ENCODE measurements at places on chromosomes 11 and 22. TPM values are rescaled to one million over a fixed set of nuclear protein-coding genes. Genes with fewer than 3 reads are reported as not detected.
A peak's percentile ranks its signal among the peaks of the same experiment; 100 is the strongest.

DNA sequence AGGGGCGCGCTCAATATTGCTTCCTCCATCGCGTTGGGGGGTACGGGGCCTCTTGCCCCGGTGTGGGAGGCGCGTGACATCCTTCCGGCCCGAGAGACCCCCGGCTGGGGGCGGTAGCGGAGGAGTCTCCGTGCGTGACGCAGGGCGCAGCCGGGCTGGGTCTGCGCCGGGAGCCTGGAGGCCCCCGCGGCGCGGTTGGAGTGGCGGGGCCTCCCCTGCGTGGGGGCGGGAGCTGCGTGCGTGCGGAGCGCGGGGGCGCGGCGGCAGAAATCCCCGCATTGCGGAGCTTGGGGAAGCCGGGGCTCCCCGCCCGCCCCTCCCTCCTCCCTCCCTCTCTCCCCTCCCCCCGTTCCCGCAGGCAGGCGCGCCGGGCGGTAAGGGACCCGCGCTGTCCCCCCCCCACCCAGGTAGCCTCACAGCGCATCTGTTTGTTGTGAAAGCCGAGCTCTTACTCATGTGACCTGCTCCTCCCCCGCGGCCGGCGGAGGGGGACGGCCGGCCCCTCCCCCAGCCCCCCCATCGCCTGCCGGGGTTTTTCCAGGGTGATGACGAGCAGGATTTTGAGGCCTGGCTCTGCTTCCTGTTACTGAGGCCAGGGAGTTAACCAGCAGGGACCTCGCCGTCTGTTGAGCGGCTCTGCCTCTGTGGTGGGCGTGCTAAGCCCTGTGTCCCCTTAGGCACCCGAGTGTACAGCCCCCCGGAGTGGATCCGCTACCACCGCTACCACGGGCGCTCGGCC is 1.6 kb downstream of the PIM3 start:
- DNase-seq: peak; percentile 94

DNA sequence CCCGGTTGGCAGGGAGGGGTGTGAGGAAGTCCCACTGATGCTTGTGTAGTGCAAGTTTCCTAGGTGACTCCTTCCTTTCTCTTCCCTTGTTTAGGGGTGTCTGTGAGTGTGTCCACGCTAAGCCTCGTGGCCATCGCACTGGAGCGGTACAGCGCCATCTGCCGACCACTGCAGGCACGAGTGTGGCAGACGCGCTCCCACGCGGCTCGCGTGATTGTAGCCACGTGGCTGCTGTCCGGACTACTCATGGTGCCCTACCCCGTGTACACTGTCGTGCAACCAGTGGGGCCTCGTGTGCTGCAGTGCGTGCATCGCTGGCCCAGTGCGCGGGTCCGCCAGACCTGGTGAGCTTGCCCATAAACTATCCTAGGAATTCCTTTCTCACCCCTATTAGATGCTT is 10.4 kb downstream of the CCKBR start:
- DNase-seq: no peak

The OR8A1 gene
- not detected for total RNA-seq

DNA sequence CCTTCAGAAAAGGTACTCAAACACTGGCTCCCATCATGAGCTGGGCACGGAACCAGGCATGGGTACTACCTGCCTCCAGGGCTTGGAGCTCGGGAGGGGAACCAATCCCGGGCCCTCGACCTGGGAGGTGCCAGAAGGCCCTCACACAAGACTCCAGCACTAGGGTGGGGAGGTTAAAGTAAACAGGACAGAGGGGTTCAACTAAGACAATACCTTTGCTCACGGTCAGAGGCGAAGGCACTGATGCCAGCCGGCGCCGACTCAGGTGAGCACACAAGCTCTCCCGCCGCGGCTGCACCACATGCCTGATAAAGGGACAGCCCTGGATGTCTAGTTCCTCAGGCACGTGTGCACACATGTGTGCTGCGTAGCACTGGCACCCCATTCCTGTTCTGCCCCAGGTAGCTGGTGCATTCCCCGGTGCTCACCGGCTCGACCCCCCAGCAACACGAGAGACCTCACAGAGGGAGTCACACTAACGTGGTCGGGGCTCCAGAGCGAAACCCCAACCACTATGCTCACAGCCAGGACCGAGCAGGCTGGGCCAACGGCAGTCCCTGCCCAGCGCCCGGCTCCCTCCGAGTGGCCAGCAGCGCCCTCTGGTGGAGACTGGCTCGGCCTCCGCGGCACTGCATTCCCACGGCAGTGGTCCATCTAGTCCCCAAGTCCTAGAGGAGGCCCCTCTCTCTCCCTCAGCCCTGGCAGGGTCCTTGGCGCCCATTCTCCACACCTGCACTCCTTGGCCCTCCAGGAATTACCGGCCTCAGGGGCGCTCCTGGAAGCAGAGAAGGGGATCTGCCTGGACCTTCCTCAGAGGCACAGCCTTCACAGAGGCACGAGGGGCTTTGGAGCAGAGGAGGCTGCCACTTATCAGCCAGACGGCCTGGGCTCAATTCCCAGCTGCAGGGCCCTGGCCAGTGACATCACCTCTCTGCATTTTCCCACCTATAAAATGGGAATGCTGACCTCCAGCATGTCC is 28.8 kb upstream of the MOB2 start:
- peak; percentile 82 for DNase-seq

The UPB1 gene
- 0.33 TPM for total RNA-seq
